Breast epithelium (tissue), 4 donors: ENCODE measurements at places on chromosomes 16 and 17.
A peak's percentile ranks its signal among the peaks of the same experiment; 100 is the strongest.

DNA sequence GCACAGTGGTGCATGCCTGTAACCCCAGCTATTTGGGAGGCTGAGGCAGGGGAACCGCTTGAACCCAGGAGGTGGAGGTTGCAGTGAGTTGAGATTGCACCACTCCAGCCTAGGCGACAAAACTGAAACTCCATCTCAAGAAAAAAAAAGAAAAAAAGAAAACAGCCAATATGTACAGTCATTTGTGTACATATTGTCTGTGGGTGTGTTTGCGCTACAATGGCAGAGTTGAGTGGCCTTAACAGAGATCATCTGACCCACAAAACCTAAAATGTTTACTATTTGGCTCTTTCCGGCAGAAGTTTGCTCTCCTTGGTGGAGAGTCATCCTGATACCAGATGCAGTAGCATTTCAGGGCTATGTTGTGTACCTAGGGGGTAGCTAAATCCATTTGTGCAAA is 57.9 kb downstream of the ARSG start:
- DNase-seq = no peak

DNA sequence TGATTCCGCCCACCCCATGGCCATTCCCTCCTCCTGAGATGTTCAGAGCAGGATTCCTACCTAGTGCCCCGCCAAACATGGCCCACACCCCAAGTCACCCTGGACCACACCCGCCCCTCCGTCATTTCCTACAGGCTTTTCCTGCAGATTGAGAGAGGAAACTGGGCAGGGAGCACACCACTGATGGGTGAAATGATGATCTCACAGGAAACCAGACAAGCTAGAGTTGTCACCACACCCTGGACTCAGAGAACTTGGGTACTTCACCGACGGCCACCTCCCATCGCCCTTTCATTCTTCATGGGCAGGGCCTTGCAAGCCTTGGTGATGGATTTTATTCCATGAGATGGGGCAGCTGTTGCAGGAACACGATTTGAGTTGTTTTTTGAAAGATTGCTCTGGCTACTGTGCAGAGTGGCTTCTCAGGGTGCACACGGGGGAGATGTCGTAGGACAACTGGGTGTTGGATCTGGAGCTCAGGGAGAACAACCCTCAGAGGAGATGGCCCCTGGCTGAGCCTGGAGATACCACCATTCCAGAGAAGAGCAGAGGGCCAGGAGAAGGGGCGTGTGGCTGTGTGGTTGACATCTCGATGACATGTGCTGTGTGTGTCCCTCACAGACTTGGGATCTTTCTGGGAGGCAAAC is 7.4 kb upstream of the B9D1 start:
- DNase-seq = no peak

DNA sequence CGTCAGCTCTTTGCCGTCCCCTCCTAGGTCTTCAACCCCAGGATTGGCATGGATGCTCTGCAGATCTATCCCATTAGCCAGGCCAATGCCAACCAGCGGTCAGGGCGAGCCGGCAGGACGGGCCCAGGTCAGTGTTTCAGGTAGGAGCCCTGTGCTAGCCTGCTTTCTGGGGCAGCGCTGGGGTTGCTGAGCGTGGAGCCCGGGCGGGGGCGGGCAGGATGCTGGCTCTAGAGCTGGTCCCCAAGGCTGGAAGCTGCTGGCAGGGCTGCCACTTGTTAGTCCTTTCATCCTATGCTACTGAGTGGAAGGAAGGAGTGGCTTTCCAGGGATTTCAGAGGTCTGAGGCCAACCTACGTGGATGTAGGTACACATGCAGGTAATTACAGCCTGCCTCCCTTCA is 12.3 kb downstream of the DHX38 start:
- DNase-seq = no peak

DNA sequence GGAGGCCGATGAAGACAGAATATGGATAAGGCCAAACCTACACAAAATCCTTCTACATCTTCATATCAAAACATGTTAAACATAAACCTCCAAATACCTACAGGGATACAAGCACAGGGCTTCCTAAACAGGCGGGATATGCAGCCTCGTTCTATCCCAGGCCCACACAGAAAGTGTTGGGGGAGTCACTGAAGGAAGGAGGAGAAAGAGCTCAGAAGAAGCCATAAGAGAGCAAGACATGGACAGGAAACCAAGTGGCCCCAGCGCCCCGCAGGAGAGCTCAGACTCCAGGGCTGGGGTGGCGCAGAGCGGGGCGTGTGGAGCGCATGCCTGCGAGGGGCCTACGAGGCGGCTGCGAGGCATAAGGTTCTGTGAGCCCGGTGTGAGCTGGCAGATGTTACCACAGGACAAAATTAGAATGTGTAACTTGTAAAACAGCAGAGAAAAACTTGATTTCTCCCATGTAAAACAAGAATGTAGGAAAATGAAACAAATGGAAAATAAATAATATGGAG is 11.0 kb upstream of the FASN start:
- DNase-seq = no peak

DNA sequence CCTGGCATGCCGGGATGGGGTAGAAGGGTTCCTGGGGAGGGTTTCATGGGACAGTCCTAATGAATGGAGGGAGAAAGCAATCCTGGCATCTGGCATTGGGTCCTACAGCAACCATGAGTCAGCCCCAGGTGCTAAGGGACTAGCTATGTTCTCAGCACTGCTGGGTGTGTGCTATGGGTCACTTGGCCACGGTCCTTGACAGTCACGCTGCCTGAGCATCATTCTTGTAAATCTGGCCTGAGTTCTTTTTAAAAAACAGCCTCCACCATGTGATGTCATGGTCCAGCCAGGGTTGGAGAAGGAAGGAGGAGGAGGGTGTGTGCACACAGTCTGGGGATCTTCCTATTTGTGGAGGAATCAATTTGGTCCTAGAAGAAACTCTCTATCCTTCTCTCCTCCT is 6.2 kb upstream of the RAMP2 start:
- DNase-seq = no peak

DNA sequence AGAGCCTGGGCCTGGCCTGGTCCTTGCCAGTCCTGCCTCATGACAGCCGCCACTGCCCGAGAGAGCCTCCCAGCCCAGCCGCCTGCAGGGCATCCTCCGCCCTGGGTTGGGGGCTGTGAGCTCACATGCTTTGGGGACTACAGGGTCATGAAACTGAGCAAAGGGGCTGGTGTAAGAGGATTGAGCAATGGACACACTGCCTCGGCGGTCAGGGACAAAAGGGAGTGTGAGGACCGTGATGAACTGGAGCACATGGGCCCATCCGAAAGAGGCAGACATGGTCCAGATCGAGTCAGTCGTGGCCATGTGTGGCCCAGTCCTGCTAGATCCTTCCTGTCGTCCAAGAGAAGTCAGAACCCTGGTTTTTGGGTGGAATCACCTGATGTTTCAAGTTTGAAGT is 52.3 kb downstream of the GSG1L start:
- no peak for DNase-seq

DNA sequence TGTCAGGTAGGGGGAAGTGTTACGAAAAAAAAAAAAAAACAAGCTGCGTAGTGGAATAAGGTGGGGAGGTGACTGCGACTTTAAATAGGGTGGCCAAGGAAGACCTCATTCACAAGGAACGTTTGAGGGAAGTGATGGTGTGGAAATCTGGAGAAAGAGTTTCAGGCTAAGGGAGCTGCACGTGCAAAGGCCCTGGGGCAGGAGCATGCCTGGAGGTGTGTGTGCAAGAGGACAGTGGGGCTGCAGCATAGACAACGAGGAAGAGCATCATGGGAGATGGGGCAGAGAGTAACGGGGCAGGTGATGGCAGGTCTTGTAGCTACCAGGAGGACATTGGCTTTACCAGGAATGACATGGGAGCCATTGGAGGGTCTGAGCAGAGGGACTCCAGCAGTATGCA is 12.0 kb downstream of the GSG1L start:
- DNase-seq = no peak

DNA sequence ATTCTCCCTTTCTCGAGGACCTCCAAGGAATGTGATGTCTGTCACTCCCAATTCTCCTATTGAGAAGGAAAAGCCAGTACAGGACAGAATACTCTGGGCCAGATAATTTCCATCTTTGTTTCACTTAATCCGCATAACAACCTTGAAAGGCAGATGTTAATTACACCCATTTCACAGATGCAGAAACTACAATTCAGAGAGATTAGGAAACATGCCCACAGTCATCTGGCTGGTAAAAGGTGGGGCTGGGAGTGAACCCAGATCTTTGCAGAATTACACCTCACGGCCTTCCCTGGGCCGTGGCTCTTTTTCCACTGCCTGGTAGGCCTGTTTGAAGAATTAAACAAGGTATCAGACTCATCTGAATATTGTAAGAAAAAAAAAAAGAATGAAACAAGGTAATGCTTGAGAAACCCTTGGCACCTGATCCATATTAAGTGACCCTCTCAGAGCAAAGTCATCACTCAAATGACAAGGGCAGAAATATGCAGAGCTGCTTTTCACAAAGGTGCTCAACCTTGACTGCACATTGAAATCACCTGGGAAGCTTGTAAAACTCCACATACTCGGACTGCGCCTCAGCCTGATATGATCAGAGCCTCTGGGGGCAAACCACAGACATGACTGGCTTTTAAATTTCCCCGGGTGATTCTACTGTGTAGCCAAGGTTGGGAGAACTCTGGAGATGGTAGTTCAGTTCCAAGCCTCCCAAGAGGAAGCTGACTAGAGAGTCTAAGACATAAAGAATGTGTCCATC is 16.6 kb upstream of the G6PC1 start:
- DNase-seq = no peak

GRCh38 chr17:73719588-73720071 is 75.4 kb upstream of the SDK2 start:
- DNase-seq = no peak

DNA sequence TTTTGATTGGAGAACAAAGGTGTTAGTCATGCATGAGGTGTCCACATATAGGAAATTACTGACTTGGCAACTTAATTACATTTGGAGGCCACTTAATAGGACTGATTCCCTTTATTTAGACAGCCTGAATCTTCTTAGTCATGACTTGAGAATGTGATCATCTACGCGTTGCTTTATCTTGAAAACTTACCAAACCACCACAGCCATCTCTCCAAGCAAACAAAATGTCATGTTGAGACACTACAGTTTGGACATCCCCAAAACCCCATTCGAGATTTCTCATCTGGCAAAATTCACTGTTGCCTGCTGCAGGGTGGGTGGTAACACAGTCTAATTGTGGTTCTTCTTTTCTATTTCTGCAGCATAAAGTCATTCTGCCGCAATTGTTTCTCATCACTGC is 176.5 kb upstream of the CDH5 start:
- no peak for DNase-seq

DNA sequence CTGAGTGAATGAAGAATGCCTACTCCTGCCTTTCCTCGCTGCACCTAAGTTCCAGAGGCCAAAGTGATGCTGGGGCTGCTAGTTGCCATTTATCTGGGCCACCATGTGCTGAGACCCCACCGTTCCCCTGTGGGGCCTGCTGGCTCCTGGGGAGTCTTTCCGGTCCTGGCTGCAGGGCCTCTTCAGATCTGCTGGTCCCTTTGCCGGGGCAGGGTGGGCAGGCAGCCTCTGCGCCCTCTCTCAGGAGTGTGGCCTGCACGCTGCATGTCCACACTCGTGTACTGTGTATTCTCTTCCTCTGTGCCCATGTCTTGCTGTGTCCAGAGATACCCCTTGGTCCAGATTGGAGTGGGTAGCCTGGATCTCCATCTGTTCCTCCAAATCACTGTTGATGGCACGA is 151.8 kb upstream of the MED13 start:
- DNase-seq = no peak

GRCh38 chr16:23107936-23108335 is 41.3 kb downstream of the USP31 start:
- DNase-seq = no peak

DNA sequence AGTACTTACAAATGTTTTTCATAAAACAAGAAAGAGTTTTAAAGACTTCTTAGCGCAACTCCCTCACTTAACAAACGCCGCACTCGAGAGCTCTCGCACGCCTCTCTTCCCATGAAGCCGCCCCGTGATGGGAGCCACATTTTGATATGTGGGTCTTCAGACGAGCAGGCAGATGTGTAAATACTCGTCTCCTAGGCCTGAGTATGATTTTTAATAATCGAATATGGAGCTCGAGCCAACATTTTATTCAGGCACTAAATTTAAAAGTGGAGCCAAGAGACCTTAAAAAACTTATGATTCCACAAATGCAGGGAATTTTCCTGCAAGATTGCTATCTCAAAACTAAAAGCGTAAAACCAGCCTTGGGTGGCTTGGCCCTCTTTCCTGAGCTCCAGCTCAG is 55.4 kb downstream of the IRX6 start:
- DNase-seq = no peak

- DNase-seq = no peak
Observed at GRCh38 chr17:15250135-15250860, 14.8 kb downstream of the PMP22 start.

DNA sequence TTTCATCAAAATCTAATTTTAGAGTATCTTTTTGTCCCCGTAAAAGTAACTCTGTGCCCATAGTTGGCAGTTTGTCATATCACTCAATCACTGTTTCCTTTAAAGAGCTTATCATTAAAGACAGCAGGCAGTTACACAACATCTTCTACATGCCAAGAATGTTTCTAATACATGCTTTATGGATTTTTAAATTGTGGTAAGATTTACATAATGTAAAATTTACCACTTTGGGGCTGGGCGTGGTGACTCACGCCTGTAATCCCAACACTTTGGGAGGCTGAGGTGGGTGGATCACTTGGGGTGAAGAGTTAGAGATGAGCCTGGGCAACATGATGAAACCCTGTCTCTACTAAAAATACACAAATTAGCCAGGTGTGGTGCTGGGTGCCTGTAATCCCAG is 687.2 kb downstream of the WWOX start:
- DNase-seq = no peak

GRCh38 chr16:85206472-85207356 is 94.4 kb upstream of the CIBAR2 start:
- DNase-seq = peak; percentile 48

DNA sequence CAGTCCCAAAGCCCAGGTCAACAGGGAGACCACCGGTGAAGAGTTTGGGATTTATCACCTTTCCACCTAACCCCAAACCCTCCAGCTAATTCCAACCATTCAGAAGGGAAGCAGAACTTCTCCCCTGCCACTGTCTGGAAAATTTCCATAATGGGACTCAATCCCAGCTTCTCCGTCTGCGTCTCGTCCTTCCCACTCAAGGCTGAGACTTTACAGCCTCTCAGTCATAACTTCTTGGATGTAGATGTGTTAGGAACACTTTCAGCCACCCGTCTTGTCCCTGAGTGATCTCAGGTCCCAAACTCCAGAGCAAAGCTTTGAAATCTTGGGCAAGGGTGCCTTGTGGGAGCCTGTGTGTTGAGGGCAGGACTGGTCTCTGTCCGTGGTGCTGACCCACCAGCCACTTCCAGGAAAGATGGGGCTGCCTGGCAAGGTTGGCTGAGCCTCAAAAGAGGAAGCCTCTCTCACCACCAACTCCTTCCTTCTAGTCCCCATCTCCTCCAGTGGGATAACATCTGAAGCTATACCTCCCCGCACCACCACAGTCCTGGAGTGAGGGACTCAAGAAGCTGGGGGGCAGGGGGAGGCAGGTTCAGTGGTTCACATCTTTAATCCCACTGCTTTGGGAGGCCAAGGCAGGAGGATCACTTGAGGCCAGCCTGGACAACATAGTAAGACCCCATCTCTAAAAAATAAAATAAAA is 9.3 kb downstream of the GAS2L2 start:
- DNase-seq = no peak

GRCh38 chr16:80819988-80820387 is 15.6 kb upstream of the CDYL2 start:
- no peak for DNase-seq

- no peak for DNase-seq
Observed at GRCh38 chr17:63381101-63381729, 64.9 kb downstream of the CYB561 start.
